T-helper 2 cell (primary cell): ENCODE measurements at places on chromosomes 16 and 17.
A peak's percentile ranks its signal among the peaks of the same experiment; 100 is the strongest.

DNA sequence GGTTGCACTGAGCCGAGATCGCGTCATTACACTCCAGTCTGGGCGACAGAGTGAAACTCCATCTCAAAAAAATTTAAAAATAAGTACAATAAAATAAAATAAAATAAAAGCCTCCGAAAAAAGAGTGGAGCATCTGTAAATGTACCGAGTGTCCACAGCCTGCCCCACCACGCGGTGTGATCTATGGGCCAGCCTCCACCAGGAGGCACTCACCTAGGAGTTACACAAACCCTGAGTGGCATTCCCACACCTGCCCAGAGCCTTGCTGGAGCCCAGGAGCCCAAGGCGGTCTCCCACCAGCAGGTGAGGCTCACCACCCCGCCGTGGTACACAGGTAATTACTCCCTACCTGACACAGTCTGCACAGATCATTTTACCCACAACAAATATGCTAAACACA lies 183.2 kb downstream of the ZNF423 start:
- DNase-seq: no peak

- DNase-seq: peak; percentile 49
Measured at GRCh38 chr16:74698222-74698621, 2.4 kb downstream of the MLKL start.

- no peak for DNase-seq
Measured at GRCh38 chr17:17774009-17774881, 62.5 kb downstream of the SREBF1 start.

GRCh38 chr17:67542219-67543114 lies 165.4 kb downstream of the PITPNC1 start:
- no peak for DNase-seq

DNA sequence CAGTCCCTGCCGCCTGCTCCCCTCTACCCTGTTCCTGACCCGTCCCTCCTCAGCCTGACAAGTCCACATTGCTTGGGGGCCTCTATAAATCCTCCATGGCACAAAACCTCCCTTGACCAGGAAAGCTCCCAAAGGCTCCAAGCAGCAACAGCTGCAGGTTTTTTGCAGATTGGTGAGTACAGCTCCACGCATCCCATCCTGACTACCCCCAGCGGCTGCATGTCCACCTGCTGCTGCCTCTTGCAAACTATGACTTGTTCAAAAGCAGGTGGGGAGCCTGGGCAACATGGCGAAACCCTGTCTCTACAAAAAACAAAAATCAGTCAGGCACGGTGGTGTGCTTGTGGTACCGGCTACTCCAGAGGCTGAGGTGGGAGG lies 122.8 kb downstream of the ANKRD11 start:
- no peak for DNase-seq

DNA sequence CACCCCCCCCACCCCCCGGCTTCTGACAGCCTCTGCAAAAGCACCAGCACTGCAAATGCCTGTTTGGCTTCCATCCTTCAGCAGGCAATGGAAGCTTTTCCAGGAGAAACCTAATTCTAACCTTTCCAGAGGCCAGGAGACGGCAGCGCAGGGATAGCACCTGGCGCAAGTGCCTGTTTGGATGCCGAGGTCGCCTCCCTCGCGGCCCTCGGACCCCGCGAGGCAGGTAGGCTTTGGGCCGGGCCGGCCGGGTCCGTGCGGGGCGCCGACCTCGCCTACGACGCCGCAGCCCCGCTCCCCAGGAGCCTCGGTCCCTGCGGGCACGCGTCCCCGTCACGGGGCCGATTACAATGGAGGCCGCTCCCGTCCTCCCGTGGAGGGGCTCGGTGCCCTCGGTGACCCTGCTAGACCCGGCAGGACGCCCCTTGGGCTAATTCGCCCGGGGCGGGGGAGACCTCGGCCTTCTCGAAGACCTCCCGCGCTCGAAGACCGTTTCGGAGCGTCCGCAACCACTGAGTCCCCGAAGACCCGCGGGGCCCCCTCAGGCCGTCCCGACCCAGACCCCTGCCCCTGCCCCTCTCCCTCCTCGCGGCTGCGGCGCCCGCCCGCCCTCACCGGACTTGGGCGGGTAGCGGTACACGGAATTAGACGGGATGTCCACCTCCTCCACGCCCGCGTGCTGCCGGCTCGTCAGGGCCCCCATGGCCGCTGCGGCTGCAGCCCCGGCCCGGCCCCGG lies 587 bp downstream of the RNF157 start:
- DNase-seq: peak; percentile 20

- no peak for DNase-seq
Measured at GRCh38 chr17:35011671-35012216, 31.4 kb downstream of the LIG3 start.

DNA sequence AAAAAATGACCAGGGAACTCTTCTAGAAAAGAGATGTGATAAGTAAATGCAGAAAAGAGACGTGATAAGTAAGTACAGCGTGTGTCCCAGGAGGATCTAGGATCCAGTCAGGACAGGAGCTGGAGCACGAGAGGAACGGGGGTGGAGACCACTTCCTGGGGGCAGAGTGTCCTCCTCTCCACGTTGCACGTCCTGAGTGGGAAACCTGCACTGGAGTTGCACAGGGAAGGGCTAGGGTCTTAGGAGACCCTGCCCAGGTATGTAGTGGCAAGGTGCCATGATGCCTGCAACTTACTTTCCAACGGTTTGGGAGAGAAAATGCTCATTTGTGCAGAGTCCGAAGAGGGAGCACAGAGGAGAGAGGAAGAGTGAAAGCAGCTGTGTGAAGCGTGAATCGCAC lies 55.8 kb downstream of the RNF213 start:
- DNase-seq: no peak

- DNase-seq: no peak
Measured at GRCh38 chr16:47043200-47043599, 69.7 kb upstream of the DNAJA2 start.

DNA sequence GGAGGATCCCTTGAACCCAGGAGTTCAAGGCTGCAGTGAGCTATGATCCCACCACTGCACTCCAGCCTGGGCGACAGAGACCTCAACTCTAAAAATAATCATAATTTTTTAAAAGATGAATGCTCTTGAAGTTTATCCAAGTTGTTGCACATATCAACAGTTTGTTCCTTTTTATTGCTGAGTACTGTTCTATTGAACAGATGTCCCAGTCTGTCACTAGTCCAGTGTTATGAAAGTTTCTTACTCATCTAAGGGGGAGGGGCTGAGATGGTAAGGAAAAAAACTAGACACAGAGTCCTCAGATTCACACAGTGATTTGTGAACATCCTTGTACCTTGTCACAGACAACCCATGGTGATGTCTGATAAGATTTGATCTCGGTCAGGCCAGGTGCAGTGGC lies 3.9 kb downstream of the ACAP1 start:
- no peak for DNase-seq

DNA sequence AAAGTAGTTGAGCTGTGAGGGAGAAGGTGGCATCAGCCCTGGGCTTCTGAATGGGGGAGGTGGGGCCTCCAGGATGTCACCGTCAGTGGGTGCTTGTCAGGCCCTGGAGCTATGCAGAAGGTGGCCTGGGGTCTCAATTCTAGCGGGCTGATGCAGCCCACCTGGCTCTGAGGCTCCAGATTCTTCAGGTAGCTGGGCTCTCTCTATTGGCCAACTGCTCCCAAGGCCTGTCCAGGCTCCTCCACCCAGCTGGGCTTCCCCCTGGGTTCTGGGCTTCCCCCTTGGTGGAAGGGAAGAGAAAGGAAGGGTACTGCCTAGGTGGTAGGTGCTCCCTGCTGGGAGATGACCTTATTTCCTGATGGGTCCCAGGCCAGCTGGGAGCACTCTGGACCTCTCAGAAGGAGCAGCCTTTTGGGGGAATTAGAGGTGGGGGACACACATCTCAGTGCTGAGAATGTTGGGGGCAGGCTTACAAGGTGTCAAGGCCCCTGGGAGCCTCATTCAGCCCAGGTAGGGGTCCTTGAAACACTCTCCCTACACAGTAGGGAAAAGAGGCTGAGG lies 1728.3 kb downstream of the TP53TG3F start:
- DNase-seq: no peak

- DNase-seq: no peak
Measured at GRCh38 chr16:88596483-88596882, 26.3 kb downstream of the ZC3H18 start.

DNA sequence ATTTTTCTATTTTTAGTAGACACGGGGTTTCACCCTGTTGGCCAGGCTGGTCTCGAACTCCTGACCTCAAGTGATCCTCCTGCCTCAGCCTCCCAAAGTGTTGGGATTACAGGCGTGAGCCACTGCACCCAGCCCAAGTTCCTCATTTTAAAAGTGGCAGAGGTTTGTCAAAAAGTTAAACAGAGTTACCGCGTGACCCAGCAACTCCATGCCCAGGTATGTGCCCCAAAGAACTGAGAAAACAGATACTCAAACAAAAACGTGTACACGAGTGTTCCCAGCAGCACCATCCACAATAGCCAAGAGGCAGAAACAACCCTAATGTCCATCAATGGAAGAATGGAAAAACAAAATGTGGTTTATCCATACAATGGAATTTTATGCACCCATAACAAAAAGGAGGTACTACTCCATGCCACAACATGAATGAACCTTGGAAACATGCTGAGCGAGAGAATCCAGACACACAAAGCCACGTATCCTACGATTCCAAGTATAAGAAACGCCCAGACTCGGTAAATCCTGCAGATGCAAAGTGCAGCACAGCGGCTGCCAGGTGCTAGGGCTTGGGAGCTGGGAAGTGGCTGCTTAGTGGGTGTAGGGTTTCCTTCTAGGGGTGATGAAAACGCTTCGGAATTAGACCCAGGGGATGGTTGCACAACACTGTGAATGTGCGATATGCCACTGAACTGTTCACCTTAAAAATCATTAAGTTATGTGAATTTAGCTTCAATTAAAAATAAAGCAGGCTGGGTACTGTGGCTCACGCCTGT lies 24.8 kb downstream of the ADCY9 start:
- DNase-seq: no peak

DNA sequence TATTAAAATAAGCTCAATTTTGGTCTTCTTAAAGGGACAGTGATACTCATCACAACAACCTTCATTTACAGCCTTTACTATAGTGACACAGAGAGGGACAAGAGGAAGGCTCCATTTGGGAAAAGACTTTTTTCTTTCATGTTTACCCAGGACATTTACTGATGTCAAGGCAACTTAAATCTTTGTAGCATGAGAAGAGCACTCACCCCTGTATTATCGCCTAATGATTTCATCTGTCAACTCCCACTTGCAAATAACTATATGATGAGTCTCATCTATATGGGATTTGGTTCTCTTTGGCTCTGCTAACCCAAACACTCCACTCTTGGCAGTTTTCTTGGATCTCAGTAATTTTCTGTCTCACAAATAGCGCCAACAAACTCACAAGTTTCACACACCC lies 24.1 kb downstream of the BLMH start:
- no peak for DNase-seq

DNA sequence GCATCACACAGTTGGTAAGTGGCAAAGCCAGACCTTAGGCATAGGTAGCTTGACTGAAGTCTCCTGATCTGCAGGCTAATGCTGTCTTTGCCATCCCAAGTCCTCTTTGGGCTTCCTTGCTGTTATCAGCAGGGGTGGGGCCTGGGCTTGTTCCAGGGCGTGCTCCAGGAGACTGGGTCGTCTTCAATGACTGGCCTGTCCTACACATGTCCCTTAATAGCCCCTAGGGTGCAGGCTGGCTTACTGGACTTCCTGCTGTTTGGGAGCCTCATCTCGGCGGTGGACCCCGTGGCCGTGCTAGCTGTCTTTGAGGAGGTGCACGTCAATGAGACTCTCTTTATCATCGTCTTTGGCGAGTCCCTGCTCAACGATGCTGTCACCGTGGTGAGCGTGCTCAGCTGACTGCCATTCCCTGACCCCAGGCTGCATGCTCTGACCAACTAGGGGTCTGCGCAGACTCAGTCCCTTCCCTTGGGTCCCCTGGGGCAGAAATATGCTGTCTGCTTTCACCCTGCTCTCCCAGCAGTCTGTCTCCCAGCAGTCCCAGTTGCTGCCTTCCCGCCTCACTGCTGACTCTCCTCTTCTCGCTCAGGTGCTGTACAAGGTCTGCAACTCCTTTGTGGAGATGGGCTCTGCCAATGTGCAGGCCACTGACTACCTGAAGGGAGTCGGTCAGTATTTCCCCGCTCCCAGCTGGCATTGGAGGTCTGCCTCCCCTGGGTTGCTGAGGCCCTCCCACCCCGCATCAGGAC lies 6.2 kb downstream of the SLC9A5 start:
- DNase-seq: no peak

DNA sequence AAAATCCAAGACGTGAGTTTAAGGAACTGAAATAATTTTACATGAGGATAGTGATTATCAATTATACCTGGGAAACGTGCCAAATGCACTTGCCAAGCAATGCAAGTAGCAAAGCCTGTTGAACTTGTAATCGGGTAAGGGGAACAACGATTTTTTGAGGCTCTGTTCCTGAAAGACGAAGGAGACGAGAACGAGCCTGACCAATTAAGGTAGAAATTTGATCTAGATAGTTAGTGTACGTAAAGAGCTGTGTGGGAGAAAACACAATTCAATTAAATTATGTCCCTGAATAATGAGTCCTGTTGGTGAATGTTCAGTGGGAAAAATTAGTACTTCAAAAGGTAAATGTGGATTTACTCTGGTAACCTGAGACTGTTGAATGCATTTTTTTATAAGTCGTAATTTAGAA lies 17.7 kb upstream of the KCTD5 start:
- no peak for DNase-seq

- DNase-seq: no peak
Measured at GRCh38 chr16:73390936-73391335, 343.0 kb upstream of the ZFHX3 start.

DNA sequence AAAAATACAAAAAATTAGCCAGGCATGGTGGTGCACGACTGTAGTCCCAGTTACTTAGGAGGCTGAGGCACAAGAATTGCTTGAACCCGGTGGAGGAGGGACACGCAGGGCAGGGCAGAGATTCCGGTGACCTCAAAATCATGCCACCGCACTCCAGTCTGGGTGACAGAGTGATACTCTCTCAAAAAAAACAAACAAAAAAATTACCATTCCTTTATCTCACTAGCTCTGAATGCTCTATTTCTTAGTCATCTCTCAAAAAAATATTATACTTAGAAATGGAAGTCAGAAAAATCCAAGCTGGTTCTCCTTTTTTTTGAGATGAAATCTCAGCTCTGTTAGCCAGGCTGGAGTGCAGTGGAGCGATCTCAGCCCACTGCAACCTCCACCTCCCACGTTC lies 40.8 kb downstream of the SPOP start:
- no peak for DNase-seq

GRCh38 chr17:47732399-47733046 lies 513 bp upstream of the TBX21 start:
- no peak for DNase-seq

DNA sequence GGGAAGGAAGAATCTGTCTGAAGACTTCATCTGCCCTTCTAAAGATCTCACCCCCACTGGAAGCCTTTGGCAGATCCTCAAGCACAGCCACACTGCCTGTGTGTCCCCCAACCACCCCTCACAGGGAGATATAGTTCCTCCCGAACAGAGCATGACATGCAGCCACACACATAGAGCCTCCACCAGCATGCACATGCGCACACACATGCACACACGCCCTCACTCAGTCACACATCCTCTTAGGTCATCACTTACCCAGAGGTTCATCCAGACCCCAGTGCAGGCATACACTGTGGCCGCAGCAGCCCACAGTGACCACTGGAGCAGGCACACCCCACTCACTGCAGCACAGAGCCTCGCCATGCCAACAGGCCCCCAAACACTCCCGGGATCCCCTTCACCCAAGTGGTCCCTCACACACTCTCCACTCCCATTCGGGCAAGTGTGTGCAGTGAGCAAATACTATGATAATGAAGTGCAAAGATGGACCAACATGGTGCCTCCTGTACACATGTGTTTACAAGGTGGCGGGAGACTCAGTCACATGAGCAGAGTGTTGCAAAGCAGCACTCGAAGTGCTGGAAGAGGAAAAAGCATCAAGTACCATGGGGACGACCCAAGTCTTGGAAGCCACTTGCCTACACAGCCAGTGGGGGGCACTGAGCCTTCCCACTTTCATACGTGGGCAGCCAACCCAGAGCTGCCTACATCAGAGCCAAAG lies 17.0 kb upstream of the SP6 start:
- no peak for DNase-seq
